Activated CD8-positive, alpha-beta T cell treated with anti-CD3 and anti-CD28 coated beads, Interleukin-2, amount 10 ng/mL, durations not matched to agents 7 days and 5 days (primary cell): ENCODE measurements at places on chromosomes 1 and 21. TPM values are rescaled to one million over a fixed set of nuclear protein-coding genes. Genes with fewer than 3 reads are reported as not detected.
A peak's percentile ranks its signal among the peaks of the same experiment; 100 is the strongest.

The AUNIP gene
- total RNA-seq: 9.1 TPM

The HMGCS2 gene
- not detected for total RNA-seq

The ACTRT2 gene
- total RNA-seq: not detected

DNA sequence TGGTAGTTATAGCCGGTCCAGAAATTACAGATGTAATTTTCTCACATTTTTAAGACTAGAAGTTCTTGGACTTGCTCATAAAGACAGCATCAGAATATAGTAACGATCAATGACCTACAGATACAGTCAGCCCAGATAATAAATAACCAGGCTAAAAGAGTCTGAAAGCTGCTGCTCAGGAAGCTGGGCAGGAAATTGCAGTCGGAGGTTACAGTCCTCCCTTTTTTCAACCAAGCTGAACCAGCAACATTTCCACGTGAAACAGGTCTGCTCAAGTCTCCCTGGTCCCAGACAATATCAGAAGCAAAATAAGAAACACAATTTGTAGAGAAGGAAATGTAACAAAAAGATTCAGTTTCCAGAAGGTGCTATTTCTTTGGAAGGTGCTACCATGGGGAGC lies 457.4 kb downstream of the SIPA1L2 start:
- no peak for DNase-seq
- no peak overlapping the region for H3K27ac ChIP-seq
- H3K4me3 ChIP-seq: no peak overlapping the region

GRCh38 chr21:46661211-46661625 lies 25.7 kb downstream of the PRMT2 start:
- H3K4me3 ChIP-seq: no peak overlapping the region
- no peak overlapping the region for H3K27ac ChIP-seq
- peaks cover 21% of the 10 kb centered on the region for H3K4me1 ChIP-seq
- no peaks in the 10 kb centered on the region for H3K27me3 ChIP-seq
- H3K36me3 ChIP-seq: peaks cover 49% of the 10 kb centered on the region

- no peak within 1 kb of the TSS for H3K4me3 ChIP-seq
- H3K27ac ChIP-seq: no peak within 1 kb of the TSS
- peaks cover 22% of the 10 kb centered on the region for H3K4me1 ChIP-seq
These were observed at the start of gene ANKRD65 for GRCh38 chr1:1421147-1421906. Gene ANKRD65 (minus strand): TSS chr1:1421276. CDS start chr1:1421005, 271 bp downstream.

- H3K27ac ChIP-seq: no peak overlapping the region
- H3K4me1 ChIP-seq: peaks cover 6% of the 10 kb centered on the region
- DNase-seq: peak; percentile 24
These were observed 45.8 kb downstream of the MIGA1 start for GRCh38 chr1:77825131-77825709.

- no peaks in the 10 kb centered on the region for H3K4me1 ChIP-seq
- no peak overlapping the region for H3K4me3 ChIP-seq
- no peak for DNase-seq
- H3K36me3 ChIP-seq: no peaks in the 10 kb centered on the region
- peaks cover 12% of the 10 kb centered on the region for H3K27me3 ChIP-seq
These were observed 26.7 kb downstream of the RGSL1 start for GRCh38 chr1:182476625-182477024.

- DNase-seq: no peak
- no peak overlapping the region for H3K27ac ChIP-seq
- H3K4me1 ChIP-seq: no peaks in the 10 kb centered on the region
- H3K27me3 ChIP-seq: no peaks in the 10 kb centered on the region
These were observed 42.3 kb upstream of the PDC start for GRCh38 chr1:186503190-186503589.

GRCh38 chr1:210396541-210396940 lies 67.8 kb downstream of the HHAT start:
- H3K27ac ChIP-seq: no peak overlapping the region
- H3K4me1 ChIP-seq: peaks cover 27% of the 10 kb centered on the region
- DNase-seq: no peak
- peaks cover 8% of the 10 kb centered on the region for H3K27me3 ChIP-seq
- H3K4me3 ChIP-seq: no peak overlapping the region

DNA sequence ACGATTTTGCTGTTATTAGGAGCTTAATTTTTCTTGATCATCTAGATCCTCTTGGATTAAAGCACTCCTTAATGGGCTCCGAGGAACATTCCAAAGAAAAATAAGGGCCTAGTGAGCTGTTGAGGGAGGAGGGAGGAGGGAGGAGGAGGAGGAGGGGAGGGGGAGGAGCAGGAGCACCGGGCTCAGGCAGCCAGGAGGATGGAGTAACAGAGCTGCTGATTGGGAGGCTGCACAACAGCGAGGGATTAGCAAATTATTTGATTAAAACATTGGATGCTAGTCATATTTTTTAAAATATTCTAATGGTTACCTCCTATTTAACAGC lies 302.1 kb upstream of the RRP15 start:
- H3K4me1 ChIP-seq: no peaks in the 10 kb centered on the region
- H3K36me3 ChIP-seq: no peaks in the 10 kb centered on the region
- no peaks in the 10 kb centered on the region for H3K27me3 ChIP-seq
- no peak for DNase-seq
- no peak overlapping the region for H3K4me3 ChIP-seq

GRCh38 chr1:200894712-200895442 lies at the start of gene INAVA:
Gene INAVA (plus strand): TSS chr1:200894900. CDS start chr1:200898401, 3,501 bp downstream.
- H3K36me3 ChIP-seq: peaks cover 2% of the 10 kb centered on the region
- peaks cover 27% of the 10 kb centered on the region for H3K4me1 ChIP-seq
- H3K27me3 ChIP-seq: peaks cover 53% of the 10 kb centered on the region
- DNase-seq: no peak

GRCh38 chr21:36429947-36430546 lies 44.9 kb downstream of the CHAF1B start:
- H3K27ac ChIP-seq: peak overlapping the region; percentile 80
- H3K27me3 ChIP-seq: peaks cover 6% of the 10 kb centered on the region
- peak overlapping the region; percentile 55 for H3K4me3 ChIP-seq
- peaks cover 20% of the 10 kb centered on the region for H3K4me1 ChIP-seq
- peak; percentile 80 for DNase-seq
- H3K36me3 ChIP-seq: peaks cover 2% of the 10 kb centered on the region

DNA sequence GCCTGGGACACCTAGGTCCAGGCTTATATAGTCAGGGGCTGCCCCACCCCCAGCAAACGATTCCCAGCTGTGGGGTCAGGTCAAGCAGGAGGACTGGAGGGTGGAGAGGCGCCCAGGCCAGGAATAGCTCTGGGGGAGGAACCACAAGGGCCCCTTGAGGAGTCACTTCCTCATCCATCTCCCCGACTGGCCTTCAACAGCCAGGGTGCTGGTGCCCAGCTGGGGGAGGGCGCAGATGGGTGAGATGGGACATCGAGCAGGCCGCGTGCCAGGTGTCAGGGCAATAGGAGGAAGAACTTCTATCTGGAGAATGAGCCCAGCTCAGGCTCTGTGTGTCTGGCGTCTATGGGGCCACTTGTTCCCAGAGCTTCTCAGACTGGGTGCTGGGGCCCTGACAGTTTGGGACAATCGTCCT lies 208 bp upstream of the MYBPH start:
- H3K27ac ChIP-seq: no peak overlapping the region
- no peaks in the 10 kb centered on the region for H3K27me3 ChIP-seq
- H3K36me3 ChIP-seq: no peaks in the 10 kb centered on the region
- H3K4me1 ChIP-seq: no peaks in the 10 kb centered on the region

The OPTC gene
- not detected for total RNA-seq

- H3K27me3 ChIP-seq: no peaks in the 10 kb centered on the region
- no peaks in the 10 kb centered on the region for H3K36me3 ChIP-seq
- DNase-seq: no peak
- H3K4me1 ChIP-seq: peaks cover 8% of the 10 kb centered on the region
- H3K27ac ChIP-seq: no peak overlapping the region
These were observed 7.7 kb downstream of the ARMH1 start for GRCh38 chr1:44681905-44682882.
